NCI-H774 (cell line): ENCODE measurements at places on chromosomes 4 and X.

- no peak for DNase-seq
These were observed 521.0 kb downstream of the IQCM start for GRCh38 chr4:149294601-149295000.

GRCh38 chr4:168888715-168889215 lies 121.3 kb downstream of the CBR4 start:
- DNase-seq: no peak

DNA sequence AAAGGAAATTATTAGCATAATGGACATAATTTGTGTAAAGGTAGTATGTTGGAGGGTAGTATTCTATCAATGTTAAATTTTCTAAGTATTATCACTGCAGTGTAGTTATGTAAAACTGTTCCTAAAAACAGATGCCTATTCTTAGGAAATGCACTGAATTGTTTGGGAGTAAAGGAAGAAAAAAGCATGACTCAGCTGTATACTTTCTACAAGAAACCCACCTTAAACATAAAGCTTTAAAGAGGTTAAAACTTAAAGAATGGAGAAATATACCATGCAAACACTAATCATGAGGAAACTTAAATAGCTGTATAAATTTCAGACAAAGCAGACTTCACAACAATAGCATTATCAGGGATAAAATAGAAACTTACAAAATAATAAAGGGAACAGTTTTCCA lies 292.9 kb downstream of the ANTXR2 start:
- no peak for DNase-seq

- no peak for DNase-seq
These were observed 21.8 kb downstream of the CMC4 start for GRCh38 chrX:155048977-155049619.

DNA sequence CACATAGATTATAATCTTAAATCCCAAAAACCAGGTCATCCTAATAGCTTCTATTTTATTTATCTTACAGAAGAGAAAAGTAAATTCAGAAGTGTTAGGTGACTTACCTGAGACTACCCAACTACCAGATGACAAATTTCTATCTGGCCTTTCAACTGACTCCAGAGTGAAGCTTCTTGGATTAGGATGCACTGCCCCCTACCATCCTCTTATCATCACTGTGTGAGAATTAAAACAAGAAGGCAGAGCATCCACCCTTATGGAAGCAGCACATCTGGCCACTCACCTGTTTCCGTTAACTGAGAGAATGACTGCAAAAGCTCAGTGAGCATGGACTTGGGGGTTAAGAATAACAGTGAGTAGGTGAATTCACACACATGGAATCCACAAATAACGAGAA lies 502.6 kb upstream of the TECRL start:
- DNase-seq: no peak

GRCh38 chrX:39835776-39836175 lies 262.0 kb downstream of the BCOR start:
- no peak for DNase-seq

DNA sequence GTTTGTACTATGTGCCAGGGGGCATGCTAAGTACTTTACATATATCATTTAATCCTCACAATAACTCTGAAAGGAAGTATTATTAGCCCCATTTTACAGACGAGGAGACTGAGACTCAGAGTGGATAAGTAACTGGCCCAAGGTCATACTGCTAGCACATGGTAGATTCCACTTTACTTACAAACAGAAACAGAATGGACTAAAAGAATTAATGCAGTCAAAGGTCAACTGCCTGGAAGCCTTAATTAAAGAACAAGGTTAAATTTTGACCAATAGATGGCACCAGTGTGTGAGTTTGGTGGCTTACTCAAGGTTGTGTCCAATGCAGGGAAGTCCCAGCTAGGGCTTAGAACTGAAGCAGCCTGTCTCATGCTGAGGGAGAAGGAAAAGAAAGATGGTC lies 4.7 kb downstream of the RIPPLY1 start:
- DNase-seq: no peak

- no peak for DNase-seq
These were observed 39.7 kb upstream of the UGT2B17 start for GRCh38 chr4:68615699-68616422.

DNA sequence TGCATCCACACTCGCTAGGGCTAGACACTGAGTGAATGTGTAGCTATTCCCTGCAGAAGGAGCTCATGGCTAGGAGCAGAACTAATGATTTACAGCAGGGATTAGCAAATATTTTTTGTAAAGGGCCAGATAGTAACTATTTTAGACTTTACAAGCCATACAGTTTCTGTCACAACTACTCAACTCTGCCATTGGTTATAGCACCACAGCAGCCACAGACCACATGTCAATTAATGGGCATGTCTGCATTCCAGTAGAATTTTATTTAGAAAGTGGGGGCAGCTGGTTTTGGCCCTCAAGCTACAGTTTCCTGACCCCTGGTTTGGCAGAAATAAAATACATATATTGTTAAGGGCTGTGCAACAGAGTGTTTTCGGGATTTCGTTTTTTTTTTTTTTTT lies 192.6 kb downstream of the FRMPD4 start:
- DNase-seq: no peak

DNA sequence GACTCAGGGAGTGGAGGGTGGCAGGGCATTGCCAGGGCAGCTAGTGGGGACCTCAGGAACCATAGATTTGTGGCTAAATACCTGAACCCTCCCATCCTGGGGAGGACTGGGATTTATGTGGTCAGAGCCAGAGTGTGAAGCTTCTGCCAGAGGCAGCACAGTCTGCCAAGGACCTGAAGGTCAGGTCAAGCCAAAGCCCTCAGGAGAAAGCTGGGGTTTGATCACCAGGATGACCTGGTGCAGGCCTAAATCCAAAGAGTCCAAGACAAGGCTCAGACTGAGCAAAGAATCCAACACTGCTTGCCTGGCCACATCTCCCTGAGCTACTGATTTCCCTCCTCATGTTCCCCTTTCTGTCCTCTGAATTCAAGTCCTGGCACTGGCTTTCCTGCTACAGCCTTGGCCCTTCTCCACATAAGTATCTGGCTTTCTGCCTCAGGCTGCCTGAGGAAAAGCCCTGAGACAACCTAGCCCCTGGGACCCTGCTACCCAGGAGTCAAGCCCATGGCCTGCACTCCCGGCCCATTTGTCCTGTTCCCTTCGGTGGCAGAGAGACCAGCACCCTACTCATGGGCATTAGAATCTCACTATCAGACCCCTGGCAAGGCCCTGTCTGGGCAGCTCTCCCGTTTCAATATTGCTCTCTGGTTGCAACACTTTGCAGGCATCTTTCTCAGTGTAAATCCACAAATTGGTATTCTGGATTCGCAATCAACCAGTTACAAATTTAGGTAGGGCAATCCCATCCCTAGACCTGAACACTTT lies 39.3 kb upstream of the SLC25A43 start:
- no peak for DNase-seq

GRCh38 chr4:185730387-185730786 lies 81.6 kb downstream of the SORBS2 start:
- no peak for DNase-seq

GRCh38 chr4:168880072-168880675 lies 129.9 kb downstream of the CBR4 start:
- no peak for DNase-seq

DNA sequence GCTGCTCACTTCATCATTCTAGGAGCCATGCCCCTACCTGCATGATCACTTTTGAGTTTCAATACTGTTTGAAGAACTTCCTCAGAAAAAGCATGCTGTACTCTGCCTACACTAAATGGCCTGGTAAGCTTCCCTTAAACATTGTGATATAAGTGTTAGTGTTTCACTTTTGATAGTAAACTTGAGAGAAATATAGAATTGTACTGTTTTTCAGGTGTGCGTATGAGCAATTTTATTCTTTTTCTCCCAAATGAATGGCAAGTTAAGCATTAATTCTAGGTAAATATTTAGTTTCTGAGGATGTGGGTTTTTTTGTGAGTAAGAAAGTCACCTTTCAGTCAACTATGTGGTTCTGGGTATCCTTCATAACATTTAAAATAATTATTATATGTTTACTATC lies 484.5 kb downstream of the IL15 start:
- no peak for DNase-seq

- no peak for DNase-seq
These were observed 133.0 kb downstream of the ZC4H2 start for GRCh38 chrX:64843224-64843623.

DNA sequence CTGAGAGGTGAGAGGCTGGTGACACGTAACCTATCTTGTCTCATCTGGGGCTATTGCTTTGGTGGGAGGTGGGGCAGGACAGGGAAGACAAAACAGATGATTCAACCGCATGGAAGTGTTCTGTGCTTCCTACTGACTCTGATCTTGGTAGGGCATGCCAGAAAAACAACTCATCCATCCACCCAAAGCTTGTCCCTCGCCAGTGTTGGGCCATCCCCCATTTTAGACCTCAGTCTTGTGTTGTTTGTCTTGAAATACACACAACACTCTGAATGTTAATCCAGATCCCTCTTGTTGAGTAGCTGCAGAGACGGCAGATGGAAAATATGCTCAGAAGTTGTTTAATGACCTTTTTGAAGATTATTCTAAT lies 377 bp downstream of the CHRNA9 start:
- no peak for DNase-seq

DNA sequence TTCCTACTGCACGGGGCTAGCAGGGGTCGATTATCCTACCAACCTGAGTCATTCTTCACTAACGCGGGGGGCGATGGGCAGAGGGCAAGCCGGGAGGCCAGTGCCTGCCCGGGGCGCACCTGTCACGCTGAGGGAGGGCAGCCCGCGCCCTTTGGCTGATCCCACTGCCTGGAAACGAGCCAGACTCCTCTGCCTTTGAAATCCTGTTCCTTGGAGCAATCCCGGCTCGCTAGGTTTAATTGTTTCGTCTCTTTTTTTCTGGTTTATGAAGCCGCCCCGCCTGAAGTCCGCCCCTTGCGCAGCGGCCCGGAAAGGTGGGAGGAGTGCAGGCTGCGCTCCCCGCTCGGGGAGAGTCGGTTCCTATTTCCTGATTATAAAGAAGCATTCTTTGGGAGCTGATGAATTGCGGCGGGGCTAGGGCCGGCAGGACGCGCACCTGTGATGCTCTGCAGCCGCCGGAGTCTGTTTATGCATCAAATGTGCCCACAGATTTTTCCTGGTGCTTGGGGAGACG lies 484.2 kb downstream of the BCOR start:
- no peak for DNase-seq

GRCh38 chr4:160745126-160745525 lies 1418.7 kb downstream of the FSTL5 start:
- no peak for DNase-seq
